Activated CD8-positive, alpha-beta memory T cell treated with anti-CD3 and anti-CD28 coated beads for 1 hour (primary cell): ENCODE measurements at places on chromosomes 7 and 10.

DNA sequence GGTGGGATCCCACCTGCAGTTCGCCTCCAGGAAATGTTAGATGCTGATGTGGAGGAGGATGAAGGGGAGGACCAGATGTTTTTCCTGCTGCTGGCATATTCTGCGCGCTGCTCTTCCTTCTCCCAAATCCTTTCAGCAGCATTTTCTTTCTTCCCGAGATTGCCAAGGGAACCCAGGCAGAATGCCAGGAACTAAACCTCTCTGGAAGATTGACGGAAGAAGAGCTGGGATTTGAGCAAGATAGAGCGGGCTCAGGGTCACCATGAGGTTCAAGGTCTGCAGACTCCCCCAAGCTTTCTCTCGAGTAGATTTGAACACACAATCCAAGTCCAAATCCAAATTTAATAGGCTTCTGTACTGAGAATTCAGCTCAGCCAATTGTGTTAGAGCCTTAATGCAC, 345.2 kb upstream of the C7orf33 start:
- no peak for DNase-seq

- DNase-seq = no peak
These were observed 33.0 kb downstream of the WIPF3 start for GRCh38 chr7:29839302-29839701.

GRCh38 chr10:6170638-6171037, 32.1 kb upstream of the PFKFB3 start:
- DNase-seq = no peak

GRCh38 chr10:80730522-80730921, 192.8 kb downstream of the SH2D4B start:
- no peak for DNase-seq

DNA sequence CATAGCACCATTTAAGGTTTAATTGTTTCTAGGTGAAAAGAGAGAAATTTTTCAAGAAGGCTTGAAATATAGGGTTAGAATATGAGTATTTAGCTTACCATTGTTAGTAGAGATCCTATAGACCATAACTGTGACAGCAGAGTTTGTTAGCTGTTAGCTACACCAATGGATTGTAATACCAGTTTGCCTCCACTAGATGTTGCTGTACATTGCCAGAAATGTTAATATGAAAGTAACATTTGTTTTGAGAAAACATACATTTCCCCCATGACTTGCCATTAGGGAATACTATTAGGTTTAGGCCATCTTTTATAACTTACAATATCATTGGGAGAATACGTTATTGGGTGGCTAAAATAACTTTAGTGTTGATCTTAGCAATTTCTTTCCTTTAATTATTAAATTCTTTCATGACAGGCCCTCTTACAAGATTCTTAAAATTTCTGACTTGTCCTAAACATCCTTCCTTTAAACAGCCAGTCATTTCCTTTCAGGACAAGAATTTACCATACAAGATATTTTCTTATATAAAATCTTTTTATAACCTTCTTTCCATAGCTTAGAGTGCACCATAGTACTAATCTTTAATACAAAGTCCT, 39.5 kb downstream of the ZNF117 start:
- no peak for DNase-seq

- no peak for DNase-seq
These were observed 143.4 kb downstream of the SGMS1 start for GRCh38 chr10:50480054-50481007.

DNA sequence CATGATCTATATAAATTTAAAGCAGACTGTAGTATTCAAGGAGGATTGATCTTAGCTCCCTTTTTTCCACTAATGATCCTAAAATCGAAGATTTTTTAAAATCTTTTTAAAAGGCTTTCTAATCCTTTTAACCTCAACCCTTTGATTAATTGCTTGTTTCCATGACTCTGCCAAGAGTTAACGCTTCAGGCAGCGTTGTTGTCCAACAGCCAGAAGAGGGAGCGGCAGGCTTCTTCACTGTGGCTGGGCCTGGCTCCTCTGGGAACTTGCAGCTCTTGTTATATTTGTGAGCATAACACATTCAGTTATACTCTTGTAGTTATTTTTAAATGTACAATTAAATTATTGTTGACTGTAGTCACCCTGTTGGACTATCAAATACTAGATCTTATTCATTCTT, 26.3 kb downstream of the CRCP start:
- no peak for DNase-seq

- no peak for DNase-seq
These were observed 44.5 kb downstream of the HHEX start for GRCh38 chr10:92734301-92734700.

- no peak for DNase-seq
These were observed 926 bp upstream of the PCBD1 start for GRCh38 chr10:70889291-70889690.

- no peak for DNase-seq
These were observed 80.9 kb downstream of the DIP2C start for GRCh38 chr10:608331-609261.

- no peak for DNase-seq
These were observed 232.2 kb downstream of the TRIL start for GRCh38 chr7:28725911-28726310.

DNA sequence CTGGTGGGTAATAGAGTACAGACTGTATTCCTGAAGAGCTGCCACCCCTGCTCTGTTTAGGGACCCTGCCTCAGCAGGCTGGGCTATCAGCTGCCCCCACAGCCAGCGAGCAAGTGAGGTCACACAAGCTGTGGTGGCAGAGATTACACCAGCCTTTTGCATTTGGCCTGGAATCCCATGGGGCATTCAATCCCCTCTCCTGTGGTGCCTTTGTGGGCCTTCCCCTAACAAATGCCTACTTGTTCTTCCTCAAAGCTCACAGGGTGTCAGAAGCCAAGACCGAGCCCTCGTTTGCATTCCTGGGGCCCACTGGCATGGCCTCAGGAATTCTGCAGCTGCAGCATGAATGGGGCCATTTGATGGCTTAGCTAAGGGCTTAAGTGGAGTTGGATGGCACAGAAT, 212.7 kb upstream of the PHYHIPL start:
- DNase-seq = no peak

DNA sequence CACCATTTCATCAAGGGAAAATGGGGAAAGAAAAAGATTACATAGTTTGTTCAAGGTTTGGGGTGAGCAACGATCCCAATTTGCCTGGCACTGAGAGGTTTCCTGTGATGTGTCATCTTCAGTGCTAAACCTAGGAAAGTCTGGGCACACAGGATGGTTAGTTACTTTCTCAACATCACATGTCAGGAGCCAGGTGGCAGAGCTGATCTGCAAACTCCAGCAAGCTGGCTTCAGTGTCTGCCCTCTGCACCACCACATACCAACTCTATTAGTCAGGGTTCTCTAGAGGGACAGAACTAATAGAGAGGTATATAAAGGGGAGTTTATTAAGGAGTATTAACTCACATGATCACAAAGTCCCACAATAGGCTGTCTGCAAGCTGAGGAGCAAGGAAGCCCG, 11.3 kb downstream of the ADAM12 start:
- no peak for DNase-seq

GRCh38 chr10:34677591-34677990, 137.5 kb downstream of the PARD3 start:
- DNase-seq = no peak

GRCh38 chr10:132420981-132421846, 24.2 kb downstream of the PWWP2B start:
- DNase-seq = no peak

DNA sequence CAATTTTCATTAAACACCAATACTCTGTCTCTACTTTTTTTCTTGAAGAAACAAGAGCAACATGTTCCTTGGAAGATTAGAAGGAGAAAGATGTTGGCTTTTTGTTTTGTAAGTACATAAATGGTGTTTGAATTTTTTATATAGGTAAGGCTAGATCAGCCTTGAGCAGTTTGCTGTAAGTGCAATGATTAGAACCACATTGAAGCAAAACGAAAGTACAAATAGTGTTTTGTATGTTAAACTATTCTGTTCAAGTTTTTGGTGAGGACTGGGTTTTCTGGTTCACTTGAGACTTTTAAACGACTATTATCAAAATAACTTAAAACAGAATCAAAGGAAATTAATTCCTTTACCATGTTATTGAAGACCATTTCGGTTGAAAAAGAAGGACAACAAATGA, 162.9 kb upstream of the NRP1 start:
- no peak for DNase-seq

- no peak for DNase-seq
These were observed 1.8 kb downstream of the AP4M1 start for GRCh38 chr7:100102950-100103840.

DNA sequence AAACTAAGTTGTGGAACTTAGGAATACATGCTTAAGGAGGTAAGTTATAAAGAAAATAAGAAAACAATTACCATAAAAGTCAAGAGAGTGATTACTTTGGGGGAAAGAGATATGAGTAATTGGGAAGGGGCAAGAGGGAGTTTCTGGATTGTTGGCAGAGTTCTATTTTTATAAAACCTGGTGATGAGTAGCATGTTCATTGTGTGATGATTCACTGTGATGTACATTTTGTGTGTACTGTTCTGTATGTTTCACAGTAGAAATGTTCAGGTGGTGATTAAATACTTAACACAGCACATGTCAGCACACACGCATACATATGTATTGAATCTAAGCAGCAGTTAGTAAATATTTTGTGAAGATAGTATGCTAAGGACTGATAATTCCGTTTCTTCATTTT, 9.7 kb upstream of the OIT3 start:
- DNase-seq = no peak

DNA sequence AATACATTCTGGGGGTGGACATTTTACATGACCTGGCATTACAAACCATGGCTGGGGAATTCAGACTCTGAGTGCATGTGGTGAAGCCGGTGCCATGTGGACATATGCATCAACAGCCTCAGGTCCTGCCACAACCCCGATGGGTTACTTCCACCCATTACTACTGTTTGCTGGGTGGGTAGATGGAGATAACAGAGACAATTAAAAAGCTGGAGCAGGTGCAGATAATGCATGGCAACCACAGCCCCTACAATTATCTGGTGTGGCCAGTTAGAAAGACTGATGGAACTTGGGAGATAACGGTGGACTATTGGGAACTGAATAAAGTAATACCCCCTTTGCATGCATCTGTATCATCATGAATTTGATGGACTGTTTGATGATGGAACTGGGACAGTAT, 21.6 kb upstream of the ADAMTS14 start:
- DNase-seq = no peak

- DNase-seq = no peak
These were observed 161.1 kb downstream of the PRKAG2 start for GRCh38 chr7:151715666-151716315.

- no peak for DNase-seq
These were observed 122.3 kb upstream of the GALNT17 start for GRCh38 chr7:71009636-71010035.

GRCh38 chr7:4113271-4113670, 568.8 kb upstream of the FOXK1 start:
- DNase-seq = no peak

DNA sequence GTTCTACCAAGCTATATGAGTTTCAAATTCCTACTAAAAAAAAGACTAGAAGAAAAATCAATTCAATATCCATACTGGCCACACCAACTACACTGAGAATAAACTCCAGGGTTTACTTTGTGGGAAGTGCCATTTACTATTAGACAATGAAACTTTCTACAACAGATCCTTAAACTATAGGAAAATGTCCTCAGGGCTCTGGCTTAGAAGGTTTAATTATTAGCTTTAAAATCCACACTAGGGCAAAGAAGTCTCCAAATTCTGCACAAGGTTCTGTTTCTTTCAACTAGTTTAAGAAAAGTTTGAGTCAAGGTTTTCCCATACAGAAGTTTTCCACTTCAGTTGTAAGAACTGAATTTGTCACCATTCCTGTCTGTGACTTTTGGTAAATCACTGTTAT, 231.7 kb upstream of the CCDC6 start:
- DNase-seq = no peak
